ENCODE measurements at places on chromosomes 2 and 18. TPM values are rescaled to one million over a fixed set of nuclear protein-coding genes. Genes with fewer than 3 reads are reported as not detected.

Gene HOXD8
- not detected for total RNA-seq

Gene CBLN2
- total RNA-seq = not detected

Gene PDE11A
- total RNA-seq = not detected

Gene ARL4C
- 17.1 TPM for total RNA-seq

Gene CYP1B1
- 177 TPM for total RNA-seq

Gene UBE2E3
- total RNA-seq = 95.0 TPM

Gene CTLA4
- total RNA-seq = not detected

Gene CTAGE1
- total RNA-seq = not detected

Gene CYP27A1
- 30.4 TPM for total RNA-seq

Gene DDX18
- total RNA-seq = 40.7 TPM

Gene MLPH
- total RNA-seq = 47.4 TPM

Gene WNT10A
- 0.08 TPM for total RNA-seq

Gene GAREM1
- total RNA-seq = 5.7 TPM

Gene UGT1A4
- total RNA-seq = not detected

Gene GAL3ST2
- total RNA-seq = 0.64 TPM

Gene DHRS9
- 0.65 TPM for total RNA-seq

Gene IL37
- not detected for total RNA-seq

Gene ABCB11
- total RNA-seq = not detected

Gene IL1A
- total RNA-seq = 0.24 TPM

Gene FHL2
- total RNA-seq = 443 TPM

Gene ARHGEF33
- 1.4 TPM for total RNA-seq

Gene MAPRE2
- 19.4 TPM for total RNA-seq

Gene GEN1
- 6.3 TPM for total RNA-seq

Gene THSD7B
- 0.13 TPM for total RNA-seq

Gene LOXHD1
- not detected for total RNA-seq

Gene NCKAP5
- 2.2 TPM for total RNA-seq

Gene CHRND
- total RNA-seq = not detected

Gene SERPINB11
- total RNA-seq = not detected

Gene METTL8
- 8.6 TPM for total RNA-seq

Gene NCKAP1
- 101 TPM for total RNA-seq

Gene RAX
- total RNA-seq = not detected

Gene OR6B2
- total RNA-seq = not detected

Gene CYP26B1
- 0.08 TPM for total RNA-seq

Gene FAM237A
- total RNA-seq = not detected
